ENCODE measurements at places on chromosomes 16 and 17.

GRCh38 chr16:17067882-17068281, 402.9 kb downstream of the XYLT1 start:
- DNase-seq, result no peak

- no peak for DNase-seq
Observed at GRCh38 chr17:42670789-42671657, 5.8 kb downstream of the PLEKHH3 start.

DNA sequence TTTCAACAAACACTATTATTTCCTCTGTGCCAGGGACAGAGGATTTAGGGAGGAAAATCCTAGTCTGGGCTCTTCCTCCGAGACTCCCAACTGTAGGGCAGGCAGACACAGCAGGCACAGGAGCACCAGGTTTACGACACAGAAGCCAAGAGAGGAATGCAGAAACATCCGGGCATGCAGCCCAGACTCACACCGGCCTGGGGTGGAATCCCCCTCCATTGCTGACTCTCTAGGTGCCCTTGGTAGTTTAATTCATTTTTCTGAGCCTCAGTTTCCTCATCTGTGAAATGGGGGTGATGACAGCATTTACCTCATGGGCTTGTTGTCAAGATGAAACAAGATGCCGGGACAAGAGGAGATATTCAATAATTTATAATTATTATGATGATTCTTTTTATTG, 14.9 kb downstream of the CA4 start:
- no peak for DNase-seq

DNA sequence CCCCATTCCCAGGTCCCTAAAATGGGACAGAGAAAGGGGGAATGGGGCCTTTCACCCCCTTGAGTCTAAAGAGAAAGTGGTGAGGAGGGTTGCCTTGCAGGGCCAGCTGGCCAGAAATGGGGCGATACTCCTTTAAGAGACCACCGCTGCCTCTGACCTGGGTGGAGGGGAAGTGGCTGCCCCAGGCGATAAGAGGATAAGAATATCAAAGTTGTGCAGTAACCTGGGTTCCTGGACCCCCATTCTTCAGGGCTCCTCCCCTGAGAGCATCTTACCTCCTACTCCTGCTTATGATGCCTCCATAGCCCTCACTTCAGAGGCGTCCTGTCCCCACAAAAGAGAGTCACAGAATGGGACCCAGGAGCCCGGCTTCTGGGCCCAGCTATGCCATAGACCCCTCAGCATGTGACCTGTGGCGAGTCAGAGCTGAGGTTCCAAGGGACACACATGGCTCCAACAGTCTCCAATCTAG, 5.2 kb upstream of the TSPOAP1 start:
- no peak for DNase-seq

GRCh38 chr17:39150104-39150634, 1.3 kb downstream of the PLXDC1 start:
- DNase-seq, result no peak

GRCh38 chr16:85900027-85900792, 1.2 kb downstream of the IRF8 start:
- DNase-seq, result no peak

- no peak for DNase-seq
Observed at GRCh38 chr17:4083187-4083586, 59.6 kb downstream of the ZZEF1 start.

GRCh38 chr17:3594051-3594800, 15.0 kb downstream of the TRPV1 start:
- DNase-seq, result no peak

DNA sequence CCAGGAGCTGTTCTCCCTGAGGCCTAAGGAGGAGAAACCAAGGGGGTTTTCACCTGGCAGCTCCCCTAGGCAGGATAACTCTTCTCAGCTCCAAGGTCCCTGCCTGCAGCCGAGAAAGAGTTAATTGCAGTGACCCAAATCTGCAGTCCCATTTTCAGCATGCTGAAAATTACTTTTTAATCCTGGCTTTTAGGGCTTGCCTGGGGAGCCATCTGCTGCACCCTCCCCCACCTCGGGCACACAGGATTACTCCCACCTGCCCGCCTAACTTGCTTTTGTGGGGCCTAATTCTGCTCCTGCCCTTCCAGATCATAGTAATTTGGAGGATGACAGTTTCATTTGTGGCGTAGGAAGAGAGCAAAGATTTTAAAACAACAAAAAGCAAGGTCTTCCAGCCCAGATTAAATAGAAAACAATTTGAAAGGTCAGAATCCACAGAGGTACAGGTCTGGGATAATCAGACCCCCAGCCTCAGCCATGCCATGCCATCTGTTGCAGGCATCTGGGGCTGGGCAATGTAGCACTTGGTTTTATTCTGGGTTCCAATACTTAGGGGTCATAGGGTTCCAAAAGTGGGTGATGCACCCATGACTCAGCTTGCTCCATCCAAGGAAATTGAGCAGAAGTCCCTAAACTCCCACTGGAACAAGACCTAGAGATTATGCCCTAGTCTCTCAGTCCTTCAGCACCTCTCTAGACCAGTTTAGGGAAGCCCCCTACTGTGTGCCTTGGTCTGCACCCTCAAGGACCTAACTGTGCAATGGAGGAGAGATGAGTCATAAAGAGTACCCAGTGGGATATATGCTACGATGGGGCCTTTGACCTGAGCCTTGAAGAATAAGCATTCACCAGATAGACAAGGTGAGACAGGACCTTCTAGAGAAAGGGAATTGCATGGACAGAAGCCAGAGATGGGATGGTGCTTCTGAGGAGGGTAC, 64.5 kb upstream of the NLK start:
- DNase-seq, result no peak

DNA sequence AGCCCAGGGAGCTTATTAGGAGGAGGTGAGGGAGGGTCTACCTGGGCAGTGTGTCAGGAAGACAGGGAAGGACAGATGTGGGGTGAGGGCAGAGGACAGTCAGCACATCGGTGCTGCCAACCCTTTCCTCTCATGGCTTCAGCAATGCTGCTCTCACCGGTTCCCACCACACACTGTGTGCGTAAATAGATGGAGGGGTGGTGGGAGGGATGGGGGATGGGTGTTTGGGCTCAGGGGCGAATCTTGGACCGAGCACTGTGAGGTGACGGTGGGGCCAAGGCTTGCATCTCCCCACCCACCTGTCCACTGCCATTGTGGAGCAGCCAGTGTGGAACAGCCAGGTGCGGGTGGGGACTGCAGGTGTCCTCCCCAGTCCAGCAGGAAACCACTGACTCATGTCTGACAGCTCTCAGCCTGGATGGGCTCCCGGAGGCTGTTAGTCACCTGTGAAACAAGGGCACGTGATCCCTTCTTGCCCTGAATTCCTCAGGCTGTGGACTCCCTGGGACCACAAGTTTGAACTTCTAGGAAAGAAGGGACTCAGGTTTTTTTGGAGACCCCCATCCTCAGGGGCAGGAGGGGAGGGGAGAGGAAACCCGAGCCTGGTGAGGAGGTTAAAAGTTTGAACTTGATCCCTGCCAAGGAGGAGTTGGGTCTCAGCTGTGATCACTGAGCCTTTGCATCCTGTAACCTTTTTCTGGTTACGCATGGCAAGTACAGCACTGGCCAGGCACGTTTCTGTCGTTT, 42.7 kb upstream of the SMPD3 start:
- no peak for DNase-seq

DNA sequence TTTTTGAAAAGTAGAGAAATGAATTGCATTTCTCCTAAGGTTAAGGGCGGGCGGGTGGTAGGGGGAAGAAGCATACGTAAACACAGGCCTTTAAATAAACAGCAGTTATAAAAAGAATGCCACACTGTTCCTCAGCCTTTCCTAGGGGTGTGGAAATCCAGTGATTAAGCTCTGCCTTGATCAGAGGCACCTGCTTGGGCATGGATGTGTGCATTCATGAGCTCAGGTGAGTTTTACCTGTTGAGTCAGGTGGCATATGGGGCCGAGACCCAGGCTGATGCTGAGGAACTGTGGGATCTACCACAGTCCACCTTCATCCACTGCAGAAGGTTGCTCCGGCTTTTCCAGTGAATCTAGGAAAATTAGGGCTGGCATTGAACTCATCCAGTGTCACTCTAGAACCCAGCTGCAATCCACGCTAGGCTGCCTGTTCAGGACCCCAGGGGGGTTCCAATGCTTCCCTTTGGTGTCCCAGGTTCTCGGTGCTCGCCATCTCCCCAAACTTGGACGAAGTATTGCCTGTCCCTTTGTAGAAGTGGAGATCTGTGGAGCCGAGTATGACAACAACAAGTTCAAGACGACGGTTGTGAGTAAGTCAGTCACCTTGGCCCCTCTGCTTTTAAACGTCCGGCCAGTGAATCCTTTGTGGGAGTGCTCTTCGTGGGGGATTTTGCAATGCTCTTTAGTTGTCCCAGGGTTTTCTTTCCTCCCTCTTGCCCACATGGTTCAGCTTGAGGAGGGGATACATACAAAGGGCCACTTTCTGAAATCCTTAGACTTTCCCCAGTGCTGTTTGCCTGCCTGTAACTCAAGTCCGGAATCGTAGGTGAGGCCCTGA, 72.7 kb downstream of the SDR42E1 start:
- DNase-seq, result no peak

GRCh38 chr16:47037396-47037745, 63.9 kb upstream of the DNAJA2 start:
- peak; percentile 19 for DNase-seq

GRCh38 chr17:1331708-1332107, 52.2 kb downstream of the TRARG1 start:
- DNase-seq, result no peak

DNA sequence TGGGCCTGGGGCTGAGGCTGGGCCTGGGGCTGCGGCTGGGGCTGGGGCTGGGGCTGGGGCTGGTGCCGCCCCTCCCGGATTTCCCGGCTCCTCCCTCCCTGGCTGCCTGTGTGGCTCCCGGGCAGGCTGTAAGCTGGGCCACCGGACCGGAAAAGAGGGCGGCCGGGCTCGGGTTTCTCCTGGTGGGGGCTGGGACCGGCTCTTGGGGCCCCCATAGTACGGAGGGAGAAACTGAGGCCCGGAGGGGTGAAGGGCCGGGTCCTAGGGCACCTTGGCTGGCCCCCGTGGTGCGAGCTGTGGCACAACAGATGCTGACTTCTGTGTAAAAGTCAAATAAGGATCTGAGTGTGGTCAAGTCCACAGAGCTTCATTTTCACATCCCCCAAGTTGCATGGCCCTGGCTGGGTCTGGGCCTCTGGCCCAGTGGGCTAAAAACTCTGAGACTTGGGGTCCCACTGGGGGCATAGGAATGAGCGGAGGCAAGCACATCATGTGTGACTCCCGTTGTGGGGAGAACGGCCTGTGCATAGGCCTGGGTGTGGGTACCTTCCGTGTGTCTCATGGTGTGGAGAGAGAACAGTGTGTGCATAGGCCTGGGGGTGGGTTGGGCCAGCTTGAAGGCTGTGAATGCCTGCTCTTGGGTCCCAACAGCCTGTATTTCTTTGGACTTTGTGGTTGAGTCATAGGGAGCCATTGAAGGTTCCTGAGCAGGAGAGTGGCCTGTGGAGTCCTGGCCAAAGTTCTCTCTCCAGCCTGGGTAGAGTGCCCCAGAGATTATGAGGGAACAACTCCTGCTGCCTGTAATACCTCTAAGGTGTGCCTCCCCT, 123.9 kb upstream of the CIBAR2 start:
- no peak for DNase-seq

- DNase-seq, result no peak
Observed at GRCh38 chr17:78016852-78017251, 58.3 kb downstream of the TNRC6C start.

GRCh38 chr17:68385490-68386215, 71.6 kb downstream of the WIPI1 start:
- DNase-seq, result no peak

GRCh38 chr16:87380403-87380802, 3.2 kb downstream of the FBXO31 start:
- DNase-seq, result no peak

- peak; percentile 65 for DNase-seq
Observed at GRCh38 chr17:4881761-4882555, 17.4 kb upstream of the C17orf107 start.

DNA sequence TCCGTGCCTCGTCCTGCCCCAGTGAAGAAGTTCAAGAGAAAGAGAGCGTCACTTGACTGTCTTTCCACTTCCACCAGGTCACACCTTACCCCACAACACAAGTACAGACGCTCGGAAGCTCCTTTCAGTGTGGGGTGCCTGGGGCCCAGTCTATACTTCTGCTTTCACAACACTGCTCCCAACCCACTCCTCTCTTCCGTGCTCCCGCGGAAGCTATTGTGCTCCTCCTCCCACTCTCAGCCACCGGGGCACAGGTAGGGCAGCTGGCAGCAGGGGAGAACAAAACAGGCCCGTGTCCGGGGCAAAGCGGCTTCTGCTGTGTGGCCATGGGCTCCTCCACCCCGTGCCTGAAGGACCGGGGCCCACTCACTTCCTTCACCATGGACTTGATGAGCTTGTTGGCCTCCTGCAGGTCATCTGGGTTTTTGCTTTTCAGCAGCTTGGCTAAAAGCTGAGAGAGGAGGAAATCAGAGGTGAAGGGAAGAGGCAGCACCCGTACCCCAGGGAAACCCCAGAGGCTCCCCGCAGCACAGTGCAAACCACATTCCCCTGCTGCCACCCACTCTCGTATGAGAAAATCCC, 18.9 kb downstream of the GGA3 start:
- DNase-seq, result no peak

DNA sequence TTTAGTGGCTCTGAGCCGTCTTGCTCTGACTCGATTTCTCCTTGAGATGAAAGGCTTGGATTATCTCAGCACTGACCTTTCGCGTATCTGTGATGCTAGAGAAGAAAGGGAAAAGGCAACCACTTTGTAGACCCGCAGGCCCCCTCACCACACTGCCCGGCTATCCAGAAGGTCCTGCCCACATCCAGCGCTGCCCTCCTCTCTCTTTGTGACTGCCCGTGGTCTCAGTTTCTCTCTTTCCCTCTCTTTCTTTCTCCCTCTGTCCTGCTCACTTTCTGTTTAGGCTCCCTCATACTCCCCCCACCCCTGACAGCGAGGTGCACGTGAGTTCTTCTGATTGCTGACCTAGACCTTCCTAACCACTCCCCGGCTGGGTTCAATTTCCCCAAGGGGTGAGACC, 12.8 kb upstream of the TBX21 start:
- DNase-seq, result no peak

DNA sequence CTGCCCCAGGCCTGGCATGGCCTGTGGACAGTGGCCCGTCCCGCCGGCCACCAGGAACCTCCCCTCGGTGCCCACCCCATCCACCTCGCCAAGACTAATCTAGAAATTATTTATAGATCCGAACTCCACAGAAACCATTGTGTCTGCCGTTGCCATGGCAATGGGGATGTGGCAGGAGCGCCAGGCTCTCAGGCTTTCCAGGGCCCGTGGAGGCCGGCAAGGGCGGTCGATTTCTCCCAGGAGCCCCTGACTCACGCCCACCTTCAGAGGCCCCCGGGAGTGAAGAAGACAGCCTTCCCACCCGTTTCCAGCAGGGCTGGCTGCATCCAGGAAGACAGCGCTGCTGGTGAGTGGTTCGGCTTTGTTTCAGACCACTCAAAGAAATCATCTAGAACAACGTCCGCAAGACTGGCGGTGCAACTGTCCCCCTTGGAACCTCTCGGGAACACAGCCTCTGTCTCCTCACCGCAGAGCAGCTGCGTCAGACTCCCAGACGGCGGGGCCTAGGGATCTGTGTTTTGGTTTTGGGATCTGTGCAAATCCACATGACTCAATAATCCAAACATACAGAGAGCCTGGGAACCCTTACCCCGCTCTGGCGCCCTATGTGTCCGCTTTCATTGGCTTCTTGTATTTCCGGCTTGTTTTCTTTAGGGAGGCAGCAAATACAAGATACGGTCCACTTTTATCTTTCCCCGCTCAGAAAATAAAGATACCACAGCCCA, 48.5 kb upstream of the ZCCHC14 start:
- no peak for DNase-seq

All from activated gamma-delta T cell treated with Interleukin-2 at 50 U/mL for 16 hours (primary cell).